Muscle of arm (tissue), 14 donors: ENCODE measurements at places on chromosomes 7 and 10.
A peak's percentile ranks its signal among the peaks of the same experiment; 100 is the strongest.

DNA sequence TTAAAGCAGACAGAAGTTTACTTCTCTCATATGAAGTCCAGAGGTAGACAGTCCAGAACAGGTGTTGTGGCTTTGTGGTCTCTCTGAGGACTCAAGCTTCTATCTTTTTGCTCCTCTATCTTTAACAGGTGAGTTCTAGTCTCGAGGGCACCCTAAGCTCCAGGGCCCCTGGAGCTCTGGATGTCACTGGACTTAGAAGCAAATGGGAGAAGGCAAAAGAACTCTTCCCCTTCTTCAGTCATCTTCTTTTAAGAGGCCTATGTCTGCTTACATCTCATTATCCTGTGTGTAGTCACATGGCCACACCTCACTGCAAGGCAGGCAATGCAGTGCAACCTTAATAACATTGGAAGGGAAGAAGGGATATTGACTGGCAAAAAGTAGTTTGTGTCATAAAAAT, 61.6 kb downstream of the ADCYAP1R1 start:
- DNase-seq = no peak

DNA sequence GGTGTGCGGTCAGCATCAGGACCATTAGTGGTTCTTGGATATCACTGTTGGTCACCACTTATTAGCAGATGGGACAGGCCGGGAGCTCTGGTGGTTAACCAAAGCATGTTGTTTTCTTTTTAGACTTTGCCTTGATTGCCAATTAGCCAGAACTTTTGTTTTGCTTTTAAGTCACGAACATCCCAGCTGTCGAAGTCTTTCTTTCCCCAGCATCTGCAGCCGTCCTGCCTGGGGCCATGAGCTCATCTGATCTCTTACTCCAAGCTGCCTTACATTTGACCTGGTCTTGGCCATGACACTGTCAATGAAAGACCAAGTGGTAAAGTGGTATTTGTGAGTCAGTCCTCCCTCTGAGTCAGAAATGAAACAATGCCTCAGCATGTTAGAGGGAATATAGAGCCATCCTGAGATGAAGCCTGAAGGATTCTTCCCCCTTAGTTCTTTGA, 53.9 kb upstream of the CREB5 start:
- DNase-seq = no peak

DNA sequence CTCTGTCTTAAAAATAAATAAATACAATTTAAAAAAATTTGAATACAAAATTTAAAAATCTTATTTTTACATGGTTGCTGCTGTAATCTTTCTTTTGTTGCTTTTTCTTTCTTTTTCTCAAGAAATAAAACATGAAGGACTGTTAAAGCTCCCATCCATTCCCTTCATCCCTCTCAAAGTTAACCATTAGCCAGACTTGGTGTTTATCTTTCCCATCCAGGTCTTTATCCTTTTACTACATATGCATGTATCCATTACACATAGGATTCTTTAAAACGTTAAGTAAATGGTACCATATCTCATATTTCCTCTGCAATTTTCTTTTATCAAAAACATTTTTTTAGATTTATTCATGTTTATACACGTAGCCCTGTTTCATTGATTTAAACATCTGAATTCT, 70.1 kb downstream of the CREB3L2 start:
- DNase-seq = no peak

GRCh38 chr10:86343761-86344160, 22.8 kb downstream of the GRID1 start:
- DNase-seq = no peak

DNA sequence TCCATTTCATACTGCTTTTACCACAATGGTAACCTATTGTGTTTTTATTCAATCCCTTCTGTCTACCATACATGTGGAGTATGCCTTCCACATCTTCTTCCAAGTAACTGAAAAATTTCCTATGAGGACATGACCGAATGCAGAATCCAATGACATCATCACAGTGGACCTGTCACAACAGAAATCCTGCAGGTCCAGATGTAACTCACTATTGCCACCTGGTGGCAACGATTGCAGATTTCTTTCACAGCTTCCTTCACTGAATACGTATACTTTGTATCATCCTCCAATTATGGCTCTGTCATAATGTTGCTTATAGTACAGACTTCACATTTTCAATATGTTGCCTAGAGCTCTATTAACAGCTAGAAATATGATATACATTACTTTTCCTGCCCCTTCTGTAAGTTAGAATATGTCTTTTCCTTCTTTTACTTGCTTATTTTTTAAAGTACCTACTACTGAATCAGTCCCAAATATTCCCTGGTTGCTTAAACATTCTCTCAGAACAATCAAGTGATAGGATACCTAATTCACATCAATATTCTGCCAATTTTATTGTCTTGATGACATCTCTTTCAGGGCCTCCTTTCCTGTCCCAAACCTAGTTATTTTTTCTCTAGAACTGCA, 45.4 kb downstream of the SLC13A1 start:
- peak; percentile 68 for DNase-seq

DNA sequence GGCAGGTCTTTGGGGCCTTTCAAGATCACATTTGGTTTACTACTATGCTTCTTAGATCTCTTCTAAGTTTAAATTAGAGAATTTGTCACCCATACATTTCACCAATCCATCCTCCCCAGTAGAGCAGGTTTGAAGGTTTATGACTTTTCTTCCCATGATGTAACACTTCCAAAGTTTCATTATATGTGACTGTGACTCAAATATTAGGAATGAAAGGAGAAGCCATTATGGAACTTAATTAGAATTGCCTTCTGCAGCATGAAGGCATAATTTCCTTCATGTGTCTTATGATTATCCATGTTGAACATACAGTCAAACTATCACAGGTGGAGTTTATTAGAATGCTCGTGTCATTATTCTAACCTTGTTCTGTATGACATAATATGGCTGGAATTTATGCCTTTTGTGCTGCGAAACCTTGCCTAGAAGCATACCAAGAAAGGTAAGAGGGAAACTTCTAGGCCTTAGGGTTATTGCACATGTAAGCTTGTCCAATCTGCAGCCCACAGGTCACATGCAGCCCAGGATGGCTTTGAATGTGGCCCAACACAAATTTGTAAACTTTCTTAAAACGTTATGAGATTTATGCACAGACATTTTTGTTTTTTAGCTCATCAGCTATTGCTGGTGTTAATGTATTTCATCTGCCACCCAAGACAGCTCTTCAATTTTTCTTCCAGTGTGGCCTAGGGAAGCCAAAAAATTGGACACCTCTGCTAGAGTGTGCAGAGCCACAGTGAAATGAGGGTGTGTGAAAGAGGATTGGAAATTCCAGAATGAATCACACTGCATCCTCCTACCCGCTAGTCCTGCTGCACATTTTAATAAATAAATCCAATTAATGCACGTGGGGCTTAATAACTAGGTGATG, 133.6 kb downstream of the TMEM26 start:
- DNase-seq = no peak

DNA sequence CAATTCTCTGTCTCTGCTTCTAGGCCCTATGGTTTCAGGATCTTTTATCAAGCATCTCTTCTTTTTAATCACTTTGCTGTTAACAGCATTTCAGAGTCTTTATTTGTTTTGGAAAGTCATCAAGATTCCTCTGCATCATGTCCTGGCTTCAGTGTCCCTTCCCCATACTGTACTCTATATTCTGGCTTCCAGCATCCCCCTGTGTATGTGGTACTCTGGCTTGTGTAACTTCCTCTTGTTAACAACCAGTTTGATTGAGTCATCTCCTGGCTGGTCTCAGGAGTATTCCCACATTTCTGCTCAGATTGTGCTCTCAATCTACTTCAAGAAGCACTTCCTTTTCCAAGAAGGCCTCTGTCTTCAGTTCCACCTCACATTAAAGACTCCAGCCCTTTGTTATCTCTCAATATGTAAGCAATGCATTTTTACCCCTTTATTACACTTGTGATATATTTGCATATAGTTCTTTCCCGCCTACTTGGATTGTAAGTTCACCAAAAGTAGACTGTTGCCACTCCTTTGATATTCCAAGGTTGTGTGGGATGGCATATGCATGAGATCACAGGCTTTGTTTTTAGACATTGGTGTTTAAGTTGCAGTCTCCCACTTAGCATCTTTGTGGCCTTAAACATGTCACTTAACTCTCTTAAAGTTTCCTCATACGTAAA, 15.1 kb upstream of the ATE1 start:
- DNase-seq = peak; percentile 57

- no peak for DNase-seq
Measured at GRCh38 chr10:50582766-50583762, 40.7 kb downstream of the SGMS1 start.

DNA sequence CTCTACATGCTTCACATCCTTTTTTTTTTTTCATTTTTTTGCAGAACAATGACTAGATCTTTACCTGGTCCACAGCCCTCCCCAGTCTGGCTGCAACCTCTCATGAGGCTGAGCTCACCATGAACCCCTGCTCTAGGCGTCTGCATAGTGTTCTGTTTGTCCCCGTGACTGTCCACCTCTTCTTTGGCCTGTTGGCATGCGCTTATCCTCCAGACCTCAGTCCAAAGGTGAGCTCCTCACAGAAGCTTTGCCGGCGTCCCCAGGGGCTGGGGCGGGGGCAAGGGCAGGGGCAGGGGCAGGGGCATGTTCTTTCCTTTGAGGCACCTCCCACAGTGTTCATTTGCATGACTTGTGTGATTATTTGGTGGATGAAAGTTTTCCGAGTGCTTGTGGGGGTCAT, 218.4 kb upstream of the ZNF32 start:
- DNase-seq = no peak

DNA sequence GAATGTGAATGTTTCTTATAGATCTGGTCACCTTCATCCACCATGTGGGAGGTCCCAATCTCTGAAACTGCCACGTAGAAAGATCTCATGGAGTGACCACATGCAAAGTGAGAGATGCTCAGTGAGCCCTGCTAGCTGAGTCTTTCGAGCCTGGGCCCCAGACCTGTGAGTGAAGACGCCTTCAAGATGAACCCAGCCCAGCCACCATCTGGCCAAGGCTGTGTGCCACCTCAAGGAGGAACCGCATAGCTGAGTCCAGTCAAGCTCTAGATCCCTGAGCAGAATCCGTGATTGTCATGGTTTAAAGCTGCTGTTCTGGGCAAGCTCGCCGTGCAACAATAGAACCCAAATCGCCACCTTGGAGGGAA, 20.2 kb upstream of the PPIF start:
- DNase-seq = no peak
